ENCODE measurements at places on chromosomes 11 and 22.

GRCh38 chr22:37784829-37785495 is 22.8 kb upstream of the GCAT start:
- DNase-seq = no peak

DNA sequence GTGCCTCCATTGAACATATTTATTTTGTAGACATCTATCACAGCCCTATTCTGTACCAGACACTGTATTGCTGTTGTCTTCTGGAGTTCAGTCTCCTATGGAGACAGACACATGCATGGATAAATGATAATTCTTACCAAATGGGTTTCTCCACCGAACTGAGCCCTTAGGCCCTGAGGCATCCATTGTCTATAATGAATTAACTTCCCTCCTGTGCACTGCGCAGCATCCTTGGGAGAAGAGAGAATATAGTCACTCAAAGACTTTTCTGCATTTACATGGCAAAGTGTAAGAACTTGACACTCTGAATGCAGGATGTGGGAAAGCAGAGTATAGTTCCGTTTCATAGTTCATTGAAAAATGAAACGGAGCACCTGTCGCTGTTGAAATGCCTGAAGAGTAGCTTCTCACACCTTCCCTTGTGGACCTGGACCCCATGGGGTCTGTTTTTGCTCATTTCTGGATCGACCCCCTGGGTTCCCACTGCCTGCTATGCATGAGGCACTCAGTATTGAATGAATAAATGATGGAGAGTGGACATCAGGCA is 6.2 kb downstream of the ZNRF3 start:
- DNase-seq = no peak

DNA sequence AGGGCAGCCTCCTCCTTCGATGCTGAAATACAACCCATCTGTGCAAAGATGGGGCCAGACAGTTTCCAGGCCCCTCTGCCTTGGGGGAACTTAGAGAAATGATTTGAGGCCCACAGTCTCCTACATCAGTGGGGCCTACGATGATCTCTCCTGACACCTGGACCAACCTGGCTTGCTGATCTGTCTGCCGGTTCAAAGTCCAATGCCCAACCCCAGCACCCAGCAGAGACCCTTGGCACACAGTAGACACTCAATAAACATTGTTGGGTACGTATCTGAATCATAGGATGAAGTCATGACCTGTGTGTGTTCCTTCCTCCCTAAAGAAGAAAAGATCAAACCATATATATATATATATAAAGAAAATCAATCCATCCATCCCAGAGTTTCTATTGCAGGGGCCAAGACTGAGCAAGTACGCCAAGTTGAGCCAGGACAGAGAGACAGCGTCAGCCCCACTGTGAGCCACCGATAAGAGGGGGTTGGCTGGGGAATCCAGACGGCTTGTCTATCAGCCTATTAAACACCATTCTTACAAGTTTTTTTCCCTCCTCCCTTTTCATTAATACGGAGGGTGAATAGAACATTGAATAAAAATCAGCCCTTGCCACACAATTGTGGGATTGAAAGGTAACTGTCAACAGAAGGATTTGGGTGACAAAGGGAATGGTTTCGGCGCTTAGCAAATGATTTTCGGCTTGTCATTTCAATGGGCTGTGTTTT is 244.1 kb downstream of the MN1 start:
- DNase-seq = no peak

GRCh38 chr11:57644748-57645688 is 4.7 kb downstream of the YPEL4 start:
- DNase-seq = peak; percentile 69

GRCh38 chr11:88657076-88657738 is 319.7 kb upstream of the CTSC start:
- no peak for DNase-seq

DNA sequence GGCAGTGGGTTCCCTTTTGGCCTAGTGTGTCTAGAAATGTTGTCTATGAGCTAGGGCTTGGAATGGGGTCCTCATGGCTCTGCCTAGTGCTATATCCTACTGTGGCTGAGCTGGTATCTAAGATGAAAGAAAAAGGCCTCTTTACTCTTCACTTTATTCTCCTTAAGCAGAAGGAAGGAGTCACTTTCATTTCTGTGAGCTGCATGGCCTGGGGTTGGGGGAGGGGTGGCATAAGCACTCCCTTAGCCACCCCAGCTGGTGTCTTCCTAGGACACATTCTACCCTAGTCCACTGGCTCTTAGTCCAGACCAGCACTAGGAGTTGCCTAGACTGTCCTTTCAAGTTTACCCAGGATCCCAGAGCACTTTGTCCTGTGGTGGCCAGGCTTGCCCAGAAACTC is 1148.9 kb upstream of the CNTN5 start:
- no peak for DNase-seq

- no peak for DNase-seq
These were observed 33.1 kb downstream of the LRFN4 start for GRCh38 chr11:66889960-66890359.

DNA sequence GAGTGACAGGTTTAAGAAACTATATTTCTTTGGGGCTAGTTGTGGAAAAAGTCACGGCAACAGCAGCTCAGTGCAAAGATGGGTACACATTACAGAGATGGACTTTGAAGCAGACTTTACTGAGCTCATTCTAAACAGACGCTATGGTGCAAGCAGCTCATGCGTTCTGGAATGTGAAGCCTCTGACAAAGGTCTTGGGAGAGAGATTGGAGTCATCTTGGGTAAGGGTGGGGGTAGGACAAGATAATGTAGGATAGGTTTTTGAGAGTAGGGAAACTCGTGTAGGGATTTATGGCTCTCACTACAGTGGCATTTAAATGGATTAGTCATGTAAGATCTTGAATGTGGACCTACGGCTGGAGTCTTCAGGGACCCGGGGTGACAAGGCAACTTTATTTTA is 36.2 kb upstream of the CLMP start:
- DNase-seq = peak; percentile 95

- DNase-seq = no peak
These were observed 27.0 kb upstream of the POU2AF1 start for GRCh38 chr11:111406091-111406490.

DNA sequence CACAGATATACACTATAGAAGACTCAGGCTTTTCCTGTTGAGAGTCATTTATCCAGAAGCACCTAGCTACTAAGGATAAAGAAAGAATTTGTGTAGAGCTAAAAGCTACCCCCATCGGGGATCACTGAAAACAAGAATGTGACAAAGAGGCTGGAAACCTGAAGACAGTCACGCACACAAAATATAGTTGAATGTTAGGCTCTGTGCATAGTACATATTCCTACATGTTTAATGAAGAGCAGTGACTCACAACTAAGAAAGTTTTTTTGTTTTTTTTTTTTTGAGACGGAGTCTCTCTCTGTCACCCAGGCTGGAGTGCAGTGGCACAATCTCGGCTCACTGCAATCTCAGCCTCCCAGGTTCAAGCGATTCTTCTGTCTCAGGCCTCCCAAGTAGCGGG is 8.4 kb downstream of the OR10V1 start:
- peak; percentile 30 for DNase-seq
